ENCODE measurements at places on chromosomes 5 and 9.

- no peak for DNase-seq
These were observed 52.3 kb upstream of the IRX2 start for GRCh38 chr5:2803751-2804150.

- no peak for DNase-seq
These were observed 59.8 kb upstream of the TBC1D9B start for GRCh38 chr5:179967489-179967888.

DNA sequence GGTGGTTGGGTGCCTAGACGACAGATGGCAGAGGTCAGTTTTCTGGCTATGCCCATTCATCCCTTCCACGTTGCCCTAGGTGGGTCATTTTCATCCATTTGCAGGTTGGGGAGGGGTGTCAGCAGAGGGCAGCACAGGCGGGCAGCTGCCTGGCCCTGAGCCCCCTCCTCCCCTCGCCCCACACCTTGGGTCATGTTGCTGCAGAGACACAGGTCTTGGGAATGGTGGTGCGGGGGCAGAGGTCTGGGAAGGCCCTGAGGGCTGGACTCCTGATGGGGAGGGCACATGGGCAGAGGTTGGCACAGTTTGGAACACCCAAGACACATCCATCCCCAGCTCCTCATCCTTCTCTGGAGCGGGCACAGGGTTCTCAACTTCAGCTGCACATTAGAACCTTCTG lies 103.2 kb upstream of the LMX1B start:
- no peak for DNase-seq

GRCh38 chr9:32558408-32558934 lies 6.1 kb upstream of the TOPORS start:
- DNase-seq: no peak

DNA sequence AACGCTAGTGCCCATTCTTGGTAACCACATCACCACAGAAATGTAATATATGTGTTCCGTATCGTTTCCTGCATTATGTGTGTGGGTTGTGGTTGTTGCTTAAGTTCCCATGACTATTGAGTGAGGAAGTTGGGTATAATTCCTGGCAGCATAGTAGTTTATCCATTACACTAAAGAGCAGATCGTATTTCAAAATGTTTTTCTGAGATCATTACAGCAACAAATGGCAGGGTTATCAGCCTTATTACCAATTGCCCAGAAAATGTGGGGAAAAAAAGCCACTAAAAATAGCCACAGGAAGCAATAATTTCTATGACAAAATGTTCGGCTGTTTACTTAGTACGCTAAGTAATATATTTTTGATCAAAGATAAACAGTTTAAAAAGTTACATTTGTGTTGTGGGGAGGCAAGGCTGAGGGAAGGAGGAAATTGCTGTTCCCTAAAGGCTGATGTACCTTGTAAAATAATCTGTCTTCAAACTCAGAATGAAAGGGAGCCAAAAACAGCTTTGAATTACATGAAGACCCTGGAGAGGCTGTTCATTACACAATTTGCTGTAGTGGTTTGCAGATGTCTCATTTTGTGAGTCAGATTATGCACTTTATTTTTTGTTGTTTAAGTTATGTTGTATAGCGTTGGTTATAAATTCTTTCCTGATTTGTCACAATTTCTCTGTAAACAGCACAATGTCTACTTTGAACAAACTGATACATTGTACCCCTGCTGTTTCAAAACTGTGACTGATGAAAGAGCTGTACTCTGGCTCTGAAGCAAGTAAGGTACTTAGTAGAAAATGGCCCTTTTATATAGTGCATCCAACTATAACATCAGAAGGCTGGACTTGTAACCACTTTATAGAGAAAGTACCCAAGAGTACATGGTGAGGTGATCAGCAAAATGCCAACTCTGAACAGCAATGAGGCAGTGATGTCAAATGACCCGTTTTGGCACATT lies 1028.5 kb downstream of the NR2F1-AS1 start:
- no peak for DNase-seq

DNA sequence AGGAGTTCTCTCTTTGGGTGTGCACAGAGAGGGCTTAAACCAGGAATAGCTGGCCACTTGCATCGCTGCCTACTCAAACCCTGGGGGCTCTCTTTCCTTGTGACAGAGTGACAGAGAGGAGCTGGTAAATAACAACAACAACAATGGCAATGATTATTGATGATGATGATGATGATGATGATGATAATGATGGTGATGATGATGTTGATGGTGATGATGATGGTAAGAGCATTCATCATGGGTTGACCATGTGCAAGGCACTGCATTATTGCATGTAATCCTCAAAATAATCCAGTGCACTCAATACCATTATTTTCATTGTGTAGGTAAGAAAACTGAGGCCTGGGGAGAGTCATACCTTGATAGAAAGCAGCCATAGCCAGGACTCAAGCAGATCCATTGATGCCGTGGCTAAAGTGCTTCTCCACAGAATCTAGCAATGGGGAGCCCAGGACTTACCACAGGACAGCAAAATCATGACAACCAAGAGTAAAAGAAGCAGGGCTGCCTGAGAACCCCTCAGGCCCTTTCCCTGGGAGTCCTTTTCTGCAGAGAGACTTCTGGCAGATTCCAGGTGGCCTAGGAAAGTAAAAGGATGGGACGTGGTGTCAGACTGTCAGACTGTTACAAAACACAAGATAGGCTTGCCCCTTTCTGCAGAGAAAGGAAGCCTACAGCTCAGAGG lies 4.8 kb downstream of the FOXI1 start:
- DNase-seq: no peak

- DNase-seq: no peak
These were observed 24.2 kb downstream of the ENHO start for GRCh38 chr9:34498553-34498952.
